ENCODE measurements at places on chromosomes 1 and 21.

DNA sequence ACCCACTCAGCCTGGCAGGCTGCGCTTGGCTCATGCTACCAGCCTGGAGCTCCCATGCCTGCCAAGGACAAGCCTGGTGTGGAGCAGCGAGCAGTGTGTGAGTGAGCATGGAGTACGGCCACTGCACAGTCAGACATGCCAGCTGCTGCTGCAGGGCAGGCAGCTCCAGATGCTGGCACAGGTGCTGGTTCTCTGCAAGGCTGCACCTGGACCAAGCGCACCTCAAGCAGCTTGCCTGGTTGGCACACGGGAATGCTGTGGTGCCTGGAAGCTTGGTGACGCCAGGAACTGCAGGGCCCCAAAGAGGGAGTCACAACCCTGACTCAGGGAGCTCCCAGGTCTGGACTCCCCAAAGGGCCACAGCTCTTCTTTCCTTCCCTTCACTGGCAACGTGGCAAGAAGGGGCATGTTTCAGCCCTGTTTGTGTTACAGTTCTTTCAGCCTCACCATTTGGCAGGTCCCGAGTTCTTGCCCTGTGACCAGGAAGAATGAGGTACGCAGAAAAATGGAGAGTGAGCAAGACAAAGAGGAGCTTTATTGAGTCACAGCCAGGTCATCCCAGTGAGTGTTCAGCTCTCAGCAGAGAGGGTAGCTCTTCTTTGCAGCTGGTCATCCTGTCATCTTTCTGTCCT lies 26.1 kb downstream of the ACOT7 start:
- DNase-seq: no peak

GRCh38 chr1:54806931-54807611 lies 5.9 kb upstream of the TTC22 start:
- DNase-seq: no peak

DNA sequence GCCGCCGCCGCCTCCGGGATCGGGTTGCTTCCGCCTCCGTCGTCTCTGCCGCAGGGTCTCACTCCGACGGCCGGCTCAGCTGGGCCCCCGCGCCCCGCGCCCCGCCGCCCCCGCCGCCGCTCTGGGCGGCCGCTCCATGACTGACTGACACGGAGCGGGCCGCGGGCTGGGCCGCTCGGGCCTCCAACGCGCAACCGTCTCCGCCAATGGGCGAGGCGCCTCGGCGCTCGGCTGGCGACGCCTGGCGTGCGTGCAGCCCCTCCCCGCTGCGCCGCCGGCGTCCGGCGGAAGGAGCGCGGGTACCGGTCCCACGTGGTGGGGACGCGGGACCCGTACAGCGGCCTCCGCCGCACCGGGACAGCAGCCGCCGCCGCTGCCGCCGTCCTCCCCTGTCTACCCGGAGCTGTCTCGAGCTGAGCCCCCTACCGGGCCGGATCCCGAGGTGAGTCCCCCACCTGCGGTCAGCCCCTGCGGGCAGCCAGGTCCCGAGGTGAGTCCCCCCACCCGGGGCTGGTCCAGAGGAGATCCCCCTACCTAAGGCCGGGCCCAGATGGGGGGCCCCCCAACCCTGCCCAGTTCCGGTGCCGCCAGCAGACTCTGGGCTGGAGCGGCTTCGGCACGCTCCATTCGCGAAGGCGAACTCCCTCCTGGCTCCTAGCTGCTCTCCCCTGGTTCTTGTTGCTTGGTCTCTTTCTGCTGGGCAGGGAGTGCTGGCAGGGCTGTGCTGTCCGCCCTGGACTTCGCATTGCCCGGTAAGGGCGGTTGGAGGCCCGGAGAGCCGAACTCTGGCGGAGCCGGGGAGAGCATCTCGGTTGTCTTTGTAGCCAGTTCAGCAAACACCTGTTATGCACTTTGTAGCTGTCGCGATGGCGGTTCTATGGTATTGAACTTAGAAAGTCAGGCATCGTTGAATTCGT lies at the start of the genes TAF5L and URB2:
Gene TAF5L, minus strand, starts transcription at position 208 of the 917 bp plus-strand sequence. CDS start 11,640 bp downstream, outside the sequence.
Gene URB2, plus strand, starts transcription at position 333 of the 917 bp plus-strand sequence. CDS start 1,387 bp downstream, outside the sequence.
- peak; percentile 96 for DNase-seq

DNA sequence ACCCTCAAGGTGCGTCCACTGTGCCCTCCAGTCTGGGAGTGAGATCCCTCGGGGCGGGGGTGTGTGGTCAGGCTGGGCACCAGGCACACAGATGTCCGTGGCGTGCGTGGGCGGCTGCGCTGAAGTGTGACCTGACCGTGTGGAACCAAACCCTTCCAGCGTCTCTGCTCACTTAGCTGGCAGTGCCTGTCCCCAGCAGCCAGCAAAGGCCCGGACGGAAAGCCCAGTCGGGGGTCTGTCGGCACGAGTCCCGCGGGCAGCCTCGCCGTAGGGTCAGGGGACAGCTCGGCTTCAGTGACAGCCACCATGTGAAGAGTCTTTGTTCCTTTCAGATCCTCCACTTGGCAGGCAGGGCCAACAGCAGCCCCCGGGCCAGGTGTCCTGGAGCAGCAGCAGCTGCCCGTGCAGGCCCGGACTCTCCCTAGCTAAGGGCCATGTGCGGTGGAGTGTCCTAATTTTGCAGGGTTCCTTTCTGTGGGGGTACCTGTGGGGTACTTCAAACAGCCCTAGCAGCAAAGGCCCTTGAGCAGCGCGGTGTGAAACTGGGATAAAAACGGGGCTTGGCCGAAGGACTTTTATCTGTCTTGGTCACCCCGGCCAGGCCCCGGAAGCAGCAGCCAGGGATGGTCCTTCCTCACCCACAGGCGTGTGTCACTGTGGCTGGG lies 11.6 kb downstream of the TTLL10 start:
- DNase-seq: no peak

DNA sequence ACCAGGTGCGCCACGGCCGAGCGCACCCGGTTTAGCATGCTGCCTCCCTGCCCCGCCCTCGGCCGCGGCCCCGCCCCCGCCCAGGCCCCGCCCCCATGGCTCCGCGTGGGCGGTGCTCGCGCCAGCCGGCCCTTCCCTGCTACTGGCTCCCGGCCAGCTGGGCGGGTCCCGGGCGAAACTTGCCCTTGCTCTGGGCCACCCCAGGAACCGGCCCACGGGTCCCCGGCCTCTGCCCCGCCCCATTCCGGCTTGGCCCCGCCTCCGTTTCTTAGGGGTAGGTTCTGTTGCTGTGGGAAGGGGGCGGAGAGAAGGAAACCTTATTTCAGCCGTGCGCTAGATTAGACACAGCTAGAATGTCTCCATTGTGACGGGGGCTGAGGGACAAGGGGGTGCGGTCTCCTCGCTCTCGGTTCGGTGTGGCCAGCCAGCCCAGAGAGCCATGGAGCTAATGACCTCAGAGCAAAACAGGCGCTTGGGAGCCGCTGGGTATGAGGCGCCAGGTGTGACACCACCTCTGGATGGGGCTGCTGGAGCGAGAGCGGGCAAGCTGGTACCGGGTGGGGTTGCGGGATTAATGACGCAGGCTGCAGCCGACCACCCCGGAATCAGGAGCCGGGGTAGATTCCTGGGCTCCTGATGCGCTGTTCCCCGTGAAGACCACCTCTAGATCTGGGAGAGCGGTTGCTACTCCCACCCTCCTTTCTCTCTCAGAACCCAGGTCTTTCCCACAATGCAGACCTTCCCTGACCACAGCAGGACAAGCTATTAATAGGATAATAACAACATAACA lies at the start of gene PPM1J:
Gene PPM1J, minus strand, starts transcription at position 69 of the 790 bp plus-strand sequence. Its CDS starts 31 bp downstream, at position 38.
- DNase-seq: peak; percentile 89

DNA sequence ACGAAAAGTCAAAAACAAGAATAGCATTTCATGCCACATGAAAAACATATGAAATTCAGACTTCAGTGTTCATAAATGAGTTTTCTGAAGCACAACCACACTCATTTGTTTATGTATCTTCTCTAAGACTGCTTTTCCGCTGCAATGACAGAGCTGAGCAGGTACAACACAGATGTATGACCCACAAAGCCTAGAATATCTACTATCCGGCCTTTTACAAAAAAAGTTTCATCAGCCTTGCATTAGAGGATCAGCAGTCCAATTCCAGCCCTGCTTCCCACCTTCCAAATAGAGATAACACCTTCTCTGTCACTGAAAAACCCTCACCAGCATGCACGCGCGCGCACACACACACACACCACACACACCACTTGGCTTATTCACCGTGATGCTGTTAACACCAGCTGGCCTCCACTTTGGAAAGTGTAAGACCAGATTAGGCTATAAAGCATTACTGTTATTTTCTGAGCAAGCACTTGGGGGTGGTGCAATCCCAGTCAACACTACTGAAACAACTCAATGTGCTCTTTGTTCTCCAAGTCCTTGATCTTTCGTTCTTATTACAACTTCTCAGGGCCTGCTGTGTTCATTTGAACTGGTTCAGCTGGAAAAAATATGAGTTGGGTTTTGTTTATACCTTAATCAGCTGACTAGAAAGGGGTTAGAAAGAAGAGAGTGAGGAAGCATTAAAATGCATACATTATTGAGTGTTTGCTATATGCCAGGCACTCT lies 90.0 kb downstream of the GLUL start:
- no peak for DNase-seq

DNA sequence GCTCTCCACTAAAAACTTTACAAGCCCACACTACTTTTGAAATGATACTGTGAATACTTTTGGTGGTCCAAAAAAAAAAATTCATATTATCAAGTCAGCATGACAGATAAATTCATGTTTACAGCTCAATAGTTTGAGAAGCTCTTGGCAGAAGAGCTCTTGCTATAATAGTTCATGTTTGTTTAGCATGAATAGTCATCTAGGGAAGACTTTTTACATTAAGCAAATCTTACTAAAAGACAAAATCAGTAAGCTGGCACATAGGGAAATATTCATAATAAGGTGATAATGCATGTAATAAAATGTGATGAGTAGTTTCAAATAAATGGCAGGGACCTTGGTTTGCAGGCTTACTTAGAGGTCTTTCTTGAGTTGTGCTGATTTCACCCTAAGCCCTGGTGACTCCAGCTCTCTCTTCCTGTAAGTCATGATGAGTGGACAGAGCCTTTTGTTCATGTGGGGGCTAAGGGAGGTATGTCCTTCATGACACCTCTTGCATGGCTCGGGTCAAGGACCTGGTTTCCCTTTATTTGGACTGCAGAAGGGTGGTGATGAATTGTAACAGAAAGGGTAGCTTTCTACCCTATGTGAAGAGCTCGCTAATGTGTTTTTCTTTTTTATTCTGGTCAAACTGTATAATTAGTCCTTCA lies 166.7 kb downstream of the GABPA start:
- no peak for DNase-seq

DNA sequence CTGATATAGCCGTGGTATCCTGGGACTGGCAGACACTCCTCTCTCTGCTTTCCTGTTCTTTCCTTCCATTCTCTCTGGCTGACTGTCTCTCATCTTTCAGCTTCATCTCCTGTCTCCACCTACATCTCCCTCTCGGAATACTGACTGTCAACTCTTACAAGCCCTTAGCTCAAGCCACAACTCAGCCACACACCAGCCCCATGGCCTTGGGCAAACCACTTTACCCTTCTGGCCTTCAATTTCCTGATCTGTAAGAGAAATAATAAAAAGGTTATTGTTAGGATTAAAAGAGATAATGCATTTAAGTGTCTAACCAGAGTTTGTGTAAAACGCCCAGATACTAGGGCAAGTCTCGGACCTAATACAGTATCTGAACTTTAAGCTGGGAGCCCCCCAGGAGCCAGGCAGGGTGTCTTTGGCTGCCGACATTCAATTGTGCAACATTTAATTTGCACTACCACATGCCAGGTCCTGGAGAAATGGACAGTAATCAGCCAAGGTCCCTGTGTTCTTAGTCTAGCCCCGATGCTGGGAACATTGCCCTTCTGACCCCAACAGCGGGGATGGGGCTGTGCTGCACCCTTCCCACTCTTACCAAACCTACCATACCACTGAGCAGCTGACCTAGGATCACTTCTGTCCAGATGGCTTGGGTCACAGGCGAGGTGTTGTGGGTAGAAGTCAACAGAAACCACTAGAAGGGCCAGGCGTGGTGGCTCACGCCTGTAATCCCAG lies 5.1 kb downstream of the ECHDC2 start:
- no peak for DNase-seq

GRCh38 chr1:25697435-25698217 lies 81.0 kb downstream of the MAN1C1 start:
- DNase-seq: no peak

GRCh38 chr1:42692461-42692860 lies 10.2 kb downstream of the YBX1 start:
- DNase-seq: no peak

- no peak for DNase-seq
Observed at GRCh38 chr21:31892686-31893085, 19.9 kb downstream of the HUNK start.

DNA sequence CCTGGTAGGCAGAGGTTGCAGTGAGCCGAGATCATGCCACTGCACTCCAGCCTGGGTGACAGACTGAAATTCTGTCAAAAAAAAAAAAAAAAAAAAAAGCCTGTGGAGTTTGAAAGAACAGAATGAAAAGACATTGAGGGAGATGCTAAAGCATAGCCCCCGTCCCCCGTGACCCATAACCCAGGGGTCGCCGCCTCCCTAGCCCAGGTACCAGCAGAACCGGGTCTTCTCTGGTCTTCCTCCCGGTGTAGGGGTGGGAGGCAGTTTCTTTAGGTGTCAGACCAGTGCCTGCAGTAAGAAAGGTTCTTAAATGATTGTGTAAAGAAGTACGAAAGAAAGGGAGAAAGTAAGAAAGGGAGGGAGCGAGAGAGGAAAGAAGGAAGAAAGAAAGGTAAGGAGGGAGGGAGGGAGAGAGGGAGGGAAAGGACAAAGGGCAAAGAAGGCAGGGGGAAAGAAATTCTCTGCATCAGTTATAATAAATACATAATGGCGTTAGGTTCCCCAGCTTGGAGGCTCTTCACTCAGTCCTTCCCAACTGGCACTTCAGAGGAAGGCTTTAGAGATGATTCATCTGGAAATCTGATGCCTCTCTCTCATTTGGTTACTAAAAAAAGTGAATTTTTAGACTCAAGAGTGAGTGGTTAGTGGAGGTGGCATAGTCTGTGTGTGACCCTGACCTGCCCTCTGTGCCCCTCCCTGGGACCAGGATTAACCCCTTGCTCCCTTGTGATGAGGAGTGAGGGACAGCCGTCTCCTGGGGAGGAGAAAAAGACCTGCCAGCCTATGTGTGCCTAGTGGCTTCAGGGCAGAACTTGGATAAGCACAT lies 1.1 kb downstream of the IL24 start:
- DNase-seq: no peak

DNA sequence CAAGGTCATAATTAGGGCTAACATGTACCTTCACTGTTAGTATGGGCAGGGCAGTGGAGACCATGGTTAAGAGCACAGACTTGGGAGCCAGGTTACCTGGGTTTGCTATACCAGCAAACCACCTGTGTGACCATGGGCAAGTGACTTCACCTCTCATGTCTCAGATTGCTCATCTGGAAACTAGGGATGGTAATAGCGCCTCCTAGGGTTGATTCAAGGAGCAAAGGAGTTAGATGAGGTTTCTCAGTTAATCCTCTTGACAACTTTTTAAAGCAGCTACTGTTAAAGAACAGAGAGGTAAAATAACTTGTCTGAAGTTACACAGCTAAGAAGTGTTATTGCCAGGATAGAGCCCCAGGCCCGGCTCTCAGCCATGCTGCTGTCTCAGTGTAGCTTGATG lies 790 bp upstream of the MATN1 start:
- no peak for DNase-seq

GRCh38 chr1:154433161-154433764 lies 28.1 kb downstream of the IL6R start:
- DNase-seq: no peak

GRCh38 chr1:225990705-225991464 lies 8.3 kb downstream of the SDE2 start:
- peak; percentile 93 for DNase-seq
